ENCODE measurements at places on chromosomes 16 and 17.
A peak's percentile ranks its signal among the peaks of the same experiment; 100 is the strongest.

DNA sequence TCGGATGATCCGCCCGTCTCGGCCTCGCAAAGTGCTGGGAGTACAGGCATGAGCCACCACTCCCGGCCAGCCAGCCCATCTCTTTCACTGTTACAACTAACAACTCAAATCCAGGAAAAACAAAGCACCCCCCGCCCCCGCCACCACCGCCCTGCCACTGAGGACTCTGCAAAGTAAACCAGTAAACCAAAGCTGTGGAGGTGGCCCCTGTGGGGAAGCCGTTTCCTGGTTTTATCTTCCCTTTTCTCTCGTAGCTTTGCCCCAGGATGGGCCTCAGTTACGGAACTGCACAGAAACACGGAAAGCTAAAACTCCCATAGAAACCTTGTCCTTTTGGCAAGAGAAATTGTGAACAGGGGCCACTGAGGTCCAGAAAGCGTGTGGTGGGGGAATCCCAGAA lies 17.5 kb downstream of the CHMP6 start:
- DNase-seq = no peak

GRCh38 chr17:75345514-75346167 lies 56.4 kb upstream of the SLC25A19 start:
- DNase-seq = peak; percentile 17

GRCh38 chr16:7503666-7504065 lies 171.0 kb downstream of the RBFOX1 start:
- DNase-seq = no peak

DNA sequence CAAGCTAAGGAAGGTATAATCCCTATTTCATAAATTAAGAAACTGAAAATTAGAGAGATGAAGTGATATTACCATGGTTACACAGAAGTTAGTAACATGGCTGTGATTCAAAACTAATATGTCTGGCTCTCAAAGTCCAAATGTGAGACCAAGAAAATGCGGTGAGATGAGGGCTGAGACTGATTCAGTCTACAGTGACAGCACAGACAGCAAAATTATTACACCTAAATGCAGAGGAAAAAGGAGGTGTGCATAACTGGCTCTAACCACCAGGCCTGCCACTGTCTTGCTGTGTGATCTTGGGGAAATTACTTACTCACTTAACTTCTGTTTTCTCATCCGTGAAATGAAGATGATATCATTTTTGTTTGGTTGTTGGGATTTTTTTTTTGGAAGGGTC lies 270.0 kb upstream of the SOX9 start:
- DNase-seq = no peak

- no peak for DNase-seq
Observed at GRCh38 chr16:12458591-12459358, 344.9 kb downstream of the CPPED1 start.

DNA sequence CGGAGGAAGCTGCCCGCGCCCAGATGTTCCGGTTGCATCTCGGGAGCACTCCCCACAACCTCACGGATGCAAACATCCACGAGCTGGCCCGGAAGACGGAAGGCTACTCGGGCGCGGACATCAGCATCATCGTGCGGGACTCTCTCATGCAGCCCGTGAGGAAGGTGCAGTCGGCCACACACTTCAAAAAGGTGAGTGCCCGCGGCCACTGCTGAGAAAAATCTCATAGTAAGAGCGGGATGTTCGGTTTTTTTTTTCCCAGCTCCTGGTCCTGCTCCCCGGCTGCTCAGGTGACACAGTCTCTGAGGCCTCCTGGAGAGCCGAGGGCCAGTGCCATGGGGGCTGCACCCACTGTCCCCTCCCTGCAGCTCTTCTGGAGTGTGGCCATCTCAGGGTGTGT lies 9.3 kb downstream of the PDF start:
- DNase-seq = no peak

GRCh38 chr17:40312131-40312731 lies 3.3 kb downstream of the RARA start:
- no peak for DNase-seq

GRCh38 chr17:8825802-8826201 lies 26.6 kb upstream of the MFSD6L start:
- no peak for DNase-seq

GRCh38 chr16:19681637-19682036 lies 36.4 kb downstream of the KNOP1 start:
- DNase-seq = no peak

GRCh38 chr17:50151041-50151936 lies 812 bp upstream of the PPP1R9B start:
- peak; percentile 54 for DNase-seq

DNA sequence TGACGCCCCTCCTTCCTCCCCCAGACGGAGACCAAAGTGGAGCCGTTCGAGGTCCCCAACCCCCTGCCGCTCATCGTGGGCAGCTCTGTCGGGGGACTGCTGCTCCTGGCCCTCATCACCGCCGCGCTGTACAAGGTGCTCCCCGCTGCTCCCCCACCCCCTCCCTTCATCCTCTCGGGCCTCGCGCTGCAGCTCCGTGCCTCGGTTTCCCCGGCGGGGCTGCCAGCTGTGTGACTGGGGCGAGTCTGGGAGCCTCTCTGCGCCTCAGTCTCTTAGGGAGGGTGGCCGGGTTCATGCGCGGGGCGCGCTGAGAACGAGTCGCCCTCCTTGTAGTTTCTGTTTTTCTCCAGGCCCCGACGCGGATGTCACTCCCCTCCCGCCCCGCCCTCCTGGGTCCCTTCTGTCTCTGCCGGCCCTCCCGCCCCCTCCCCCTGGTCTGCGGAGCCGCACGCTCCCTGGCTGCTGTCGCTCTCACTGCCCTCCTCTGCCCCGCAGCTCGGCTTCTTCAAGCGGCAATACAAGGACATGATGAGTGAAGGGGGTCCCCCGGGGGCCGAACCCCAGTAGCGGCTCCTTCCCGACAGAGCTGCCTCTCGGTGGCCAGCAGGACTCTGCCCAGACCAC lies 23.7 kb upstream of the ITGAX start:
- no peak for DNase-seq

GRCh38 chr17:81863123-81863675 lies 2.9 kb upstream of the P4HB start:
- DNase-seq = no peak

DNA sequence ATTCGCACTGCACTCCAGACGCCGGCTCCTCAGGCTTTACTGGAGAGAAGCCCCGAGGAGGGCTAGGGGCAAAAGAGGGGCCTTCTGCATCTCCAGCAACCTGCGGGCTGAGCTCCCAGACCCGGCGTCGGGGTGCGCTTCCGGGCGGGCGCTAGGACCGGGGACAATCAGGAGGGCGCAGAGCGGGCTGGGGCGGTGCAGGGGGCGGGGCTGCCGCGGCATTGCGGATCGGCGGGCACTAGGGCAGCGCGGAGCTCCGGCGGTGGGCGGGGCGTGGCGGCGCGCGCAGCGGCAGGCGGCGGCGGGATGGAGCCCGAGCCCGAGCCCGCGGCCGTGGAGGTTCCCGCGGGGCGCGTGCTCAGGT lies at the start of gene TSEN54:
TSS of gene TSEN54 (plus strand) at position 274 of the 364 bp plus-strand sequence. CDS start at position 307, 33 bp downstream.
- DNase-seq = peak; percentile 91

DNA sequence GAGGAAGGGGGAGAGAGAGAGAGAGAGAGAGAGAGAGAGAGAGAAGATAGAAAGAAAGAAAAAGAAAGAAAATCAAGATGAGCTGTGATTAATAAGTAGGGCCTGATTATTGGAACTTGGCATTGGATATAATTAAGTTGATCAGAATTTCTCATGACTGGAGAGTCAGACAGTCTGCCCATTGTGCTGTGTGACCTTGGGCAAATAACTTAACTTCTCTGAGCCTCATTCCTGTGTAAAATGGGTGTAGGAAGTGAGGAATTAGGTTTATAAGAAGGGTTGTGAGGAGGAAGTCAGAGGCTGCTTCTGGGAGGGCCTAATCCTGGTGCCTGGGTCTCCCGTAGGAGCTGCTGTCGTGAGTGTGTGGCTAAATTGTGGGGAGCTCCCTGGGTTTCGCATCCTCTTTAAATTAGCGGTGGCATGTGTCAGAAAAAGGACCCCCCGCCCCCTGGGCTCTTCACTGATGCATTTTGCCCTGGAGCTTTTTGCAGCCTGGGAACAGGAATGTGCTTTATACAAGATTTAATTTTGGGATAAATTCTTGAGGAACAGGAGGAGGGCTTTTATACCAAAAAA lies 76.0 kb downstream of the CMIP start:
- DNase-seq = no peak

DNA sequence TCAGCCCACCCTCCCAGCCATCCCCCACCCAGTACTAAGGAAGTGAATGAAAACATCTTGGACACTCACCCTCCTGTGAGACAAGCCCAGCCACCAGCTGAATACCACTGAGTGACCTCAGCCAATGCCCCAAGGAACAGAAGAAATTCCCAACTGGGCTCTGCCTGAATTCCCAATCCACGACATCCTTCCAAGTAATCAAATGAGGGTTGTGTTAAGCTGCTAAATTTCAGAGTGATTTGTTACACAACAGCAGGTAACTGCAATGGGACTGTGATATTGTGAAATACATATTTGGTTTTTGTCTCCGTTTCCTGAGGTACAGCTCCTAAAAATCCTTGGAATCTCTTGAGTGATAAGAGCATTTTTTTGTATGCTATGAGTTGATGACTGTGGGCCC lies 578.7 kb upstream of the CDH11 start:
- no peak for DNase-seq

GRCh38 chr17:43812396-43813265 lies 20.3 kb downstream of the MPP3 start:
- DNase-seq = no peak

DNA sequence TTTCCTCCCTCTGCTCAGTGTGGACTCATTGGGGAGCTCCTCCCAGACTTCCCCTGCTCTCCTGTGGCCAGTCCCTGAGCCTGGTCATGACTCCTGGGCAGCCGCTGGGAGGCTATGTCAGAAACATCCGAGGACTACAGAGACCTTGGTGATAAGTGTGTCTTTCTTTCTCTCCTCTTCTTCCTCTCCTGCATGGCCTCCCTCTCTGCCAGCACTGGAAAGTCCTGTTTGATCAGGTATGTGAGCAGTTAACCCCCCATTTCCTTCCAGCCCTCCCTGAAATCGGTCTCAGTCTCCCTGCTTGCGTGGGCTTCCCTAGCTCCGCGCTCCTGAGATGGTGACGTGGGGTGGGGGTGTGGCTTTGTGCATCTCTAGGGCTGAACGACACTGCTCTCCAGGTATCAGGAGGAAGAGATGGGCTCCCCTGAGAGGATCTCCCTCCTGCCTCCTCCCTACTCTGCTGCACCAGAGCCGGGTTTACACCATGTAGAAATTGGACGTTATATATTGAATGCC lies 2.1 kb downstream of the RHBDL3 start:
- no peak for DNase-seq

GRCh38 chr17:65293584-65294180 lies 156.5 kb downstream of the RGS9 start:
- no peak for DNase-seq

- no peak for DNase-seq
Observed at GRCh38 chr17:59373882-59374495, 42.5 kb downstream of the YPEL2 start.

DNA sequence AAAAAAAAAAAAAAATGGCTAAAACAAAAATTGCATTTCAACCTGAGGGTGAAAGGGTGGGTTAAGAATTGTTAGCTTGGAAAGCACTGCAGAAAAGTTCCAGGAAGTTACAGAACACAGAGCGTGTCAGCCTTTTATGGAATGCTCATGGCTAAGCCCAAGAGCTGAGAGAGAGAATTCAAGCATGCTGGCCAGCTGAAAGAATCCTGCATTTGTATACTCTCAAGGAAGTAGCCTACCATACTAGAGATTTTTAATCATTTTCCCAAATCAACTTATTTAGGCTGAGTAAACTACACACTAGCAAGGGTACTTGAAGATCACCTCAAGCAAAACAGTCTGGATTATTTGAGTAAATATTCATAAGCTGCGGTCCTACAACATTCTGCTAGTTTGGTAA lies 153.9 kb downstream of the KCNJ2 start:
- DNase-seq = no peak

DNA sequence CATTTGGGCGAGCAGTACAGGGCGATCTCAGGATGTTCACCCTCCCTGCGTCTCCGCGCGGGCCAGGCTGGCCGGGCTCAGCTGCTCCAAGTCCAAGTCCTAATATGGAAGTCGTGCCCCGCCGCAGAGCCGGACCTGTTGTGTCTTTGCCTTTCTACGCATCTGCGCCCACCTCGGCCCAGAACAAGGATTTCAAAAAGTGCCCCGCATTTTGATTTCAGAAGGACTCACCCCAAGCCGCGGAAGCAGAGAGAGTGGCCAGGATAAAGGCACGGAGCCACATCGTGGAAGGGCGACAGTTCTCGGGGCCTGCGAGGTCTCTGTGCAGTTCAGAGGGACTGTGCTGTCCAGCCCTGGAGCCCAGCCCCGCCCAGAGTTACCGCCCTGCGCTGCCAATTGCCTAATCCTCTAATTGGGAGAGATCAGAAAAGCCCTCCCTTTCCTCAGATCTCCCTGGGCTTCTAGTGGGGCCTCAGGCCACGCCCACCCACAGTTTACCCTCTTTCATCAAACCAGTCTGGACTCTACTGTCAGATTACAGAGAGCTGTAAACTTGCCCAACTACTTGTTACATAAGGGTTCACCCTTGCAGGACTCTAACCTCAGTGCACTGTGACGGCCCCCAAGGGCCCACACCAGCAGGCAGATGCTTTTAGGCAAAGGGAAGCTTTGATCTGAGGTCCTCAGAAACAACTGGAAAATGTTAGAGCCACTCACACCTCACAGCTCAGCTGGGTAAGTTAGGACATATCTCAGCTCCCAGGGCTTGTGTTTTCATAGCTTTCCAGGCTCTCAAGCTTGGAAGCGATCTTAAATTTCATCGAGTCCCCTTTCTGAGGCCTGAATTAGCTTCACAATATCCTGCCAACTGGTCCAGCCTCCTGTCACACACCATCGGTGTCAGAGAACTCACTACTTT lies at the start of gene CES1:
TSS of gene CES1 (minus strand) at position 324 of the 919 bp plus-strand sequence. CDS start at position 283, 41 bp downstream.
- no peak for DNase-seq

DNA sequence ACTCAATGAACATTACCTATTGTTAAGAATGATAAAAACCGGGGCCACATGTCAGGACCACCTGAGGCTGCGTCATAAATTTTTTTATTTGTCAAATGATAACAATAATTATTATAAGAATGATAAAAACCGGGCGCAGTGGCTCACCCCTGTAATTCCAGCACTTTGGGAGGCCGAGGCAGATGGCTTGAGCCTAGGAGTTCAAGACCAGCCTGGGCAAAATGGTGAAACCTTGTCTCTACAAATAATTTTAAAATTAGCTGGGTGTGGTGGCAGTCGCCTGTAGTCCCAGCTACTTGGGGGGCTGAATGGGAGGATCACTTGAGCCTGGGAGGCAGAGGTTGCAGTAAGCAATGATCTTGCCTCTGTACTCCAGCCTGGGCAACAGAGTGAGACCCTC lies 816 bp upstream of the SHMT1 start:
- no peak for DNase-seq

DNA sequence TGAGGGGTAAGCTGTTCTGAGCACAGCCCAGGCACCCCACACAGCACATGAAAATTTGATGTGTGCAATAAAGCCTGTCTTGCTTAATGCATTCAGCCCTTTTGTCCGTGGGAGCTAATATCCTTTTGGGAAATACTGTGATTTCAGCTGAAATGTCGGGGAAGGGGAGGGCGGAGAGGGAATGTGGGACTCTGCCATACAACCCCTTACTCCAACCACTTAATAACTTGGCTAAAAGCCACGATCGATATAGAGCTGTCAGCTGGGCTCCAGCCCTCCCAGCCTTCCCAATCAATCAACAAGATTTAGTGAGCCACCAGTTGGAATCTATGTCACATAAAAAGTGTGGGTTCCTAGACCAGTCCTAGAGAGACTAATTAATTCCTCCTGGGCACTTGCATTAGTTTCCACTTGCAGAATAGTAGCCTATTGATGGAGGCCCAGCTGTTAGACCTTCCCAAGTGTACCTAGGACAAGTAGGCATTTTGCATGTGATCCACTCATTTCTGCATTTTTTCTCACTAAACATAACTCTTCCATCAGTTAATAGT lies 82.7 kb upstream of the PIRT start:
- no peak for DNase-seq

Measured in stimulated activated CD8-positive, alpha-beta memory T cell treated with anti-CD3 and anti-CD28 coated beads, Interleukin-4, amount 100 ng/mL, for 4 hours (primary cell).